ENCODE measurements at places on chromosomes 7 and 10. TPM values are rescaled to one million over a fixed set of nuclear protein-coding genes. Genes with fewer than 3 reads are reported as not detected.

Gene PRF1
- total RNA-seq: not detected

Gene MEOX2
- total RNA-seq: not detected

Gene FAM180A
- total RNA-seq: not detected

Gene CSGALNACT2
- total RNA-seq: 22.3 TPM

Gene ATE1
- total RNA-seq: 45.5 TPM

Gene MMRN2
- 1.0 TPM for total RNA-seq

Gene ANXA11
- 241 TPM for total RNA-seq

GRCh38 chr7:106583100-106583499 is 77.9 kb downstream of the CCDC71L start:
- no peak overlapping the region for H3K4me3 ChIP-seq
- no peak for DNase-seq
- no peak overlapping the region for H3K27ac ChIP-seq
- no peaks in the 10 kb centered on the region for H3K36me3 ChIP-seq

GRCh38 chr10:11961771-11962170 is 80.8 kb downstream of the UPF2 start:
- DNase-seq: no peak
- H3K4me3 ChIP-seq: no peak overlapping the region
- no peak overlapping the region for H3K27ac ChIP-seq
- H3K27me3 ChIP-seq: no peaks in the 10 kb centered on the region

DNA sequence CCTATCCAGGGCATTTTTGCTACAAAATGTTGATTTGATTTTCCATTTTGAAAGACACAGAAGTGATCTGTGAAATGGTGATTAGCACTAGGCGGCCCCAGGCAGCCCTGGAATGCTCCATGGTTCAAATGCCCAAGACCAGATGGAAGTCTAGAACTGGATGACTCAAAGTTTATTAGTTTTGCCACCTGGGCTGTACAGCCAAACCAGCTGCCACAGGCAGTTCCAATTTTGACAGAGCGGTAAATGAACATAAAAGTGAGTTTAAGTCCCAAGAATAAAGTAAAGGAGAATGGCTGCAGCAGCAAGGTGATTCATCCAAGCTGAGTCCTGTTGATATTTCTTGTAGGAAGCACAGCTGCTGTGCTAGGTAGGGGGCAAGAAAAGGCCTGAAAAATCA is 180.5 kb downstream of the SUGCT start:
- no peaks in the 10 kb centered on the region for H3K27me3 ChIP-seq
- no peaks in the 10 kb centered on the region for H3K36me3 ChIP-seq
- DNase-seq: no peak
- no peak overlapping the region for H3K4me3 ChIP-seq
- H3K4me1 ChIP-seq: no peaks in the 10 kb centered on the region
- H3K27ac ChIP-seq: no peak overlapping the region

GRCh38 chr10:93458821-93459257 is 23.3 kb downstream of the MYOF start:
- H3K27ac ChIP-seq: peak overlapping the region; percentile 100
- H3K4me3 ChIP-seq: peak overlapping the region; percentile 2
- DNase-seq: peak; percentile 98
- no peaks in the 10 kb centered on the region for H3K27me3 ChIP-seq

All from Panc1 (cell line).